Left ventricle myocardium superior (tissue), 1 donor: ENCODE measurements at places on chromosomes 1 and 21. TPM values are rescaled to one million over a fixed set of nuclear protein-coding genes. Genes with fewer than 3 reads are reported as not detected.

Gene KRTAP19-8
- total RNA-seq: not detected

Gene CD1E
- total RNA-seq: 0.50 TPM

Gene C1orf116
- 2.0 TPM for total RNA-seq

Gene SPRR2G
- total RNA-seq: not detected

Gene UCK2
- 5.9 TPM for total RNA-seq

Gene ITLN2
- total RNA-seq: not detected

Gene DNM3
- total RNA-seq: 2.3 TPM

Gene GJA8
- total RNA-seq: not detected

Gene FCGR1A
- 1.1 TPM for total RNA-seq

Gene ADAM30
- total RNA-seq: not detected

Gene MROH9
- total RNA-seq: not detected

Gene CRABP2
- 0.74 TPM for total RNA-seq

Gene TLCD4
- 59.6 TPM for total RNA-seq

GRCh38 chr1:244164511-244164890 lies 113.4 kb downstream of the ZBTB18 start:
- DNase-seq: no peak

DNA sequence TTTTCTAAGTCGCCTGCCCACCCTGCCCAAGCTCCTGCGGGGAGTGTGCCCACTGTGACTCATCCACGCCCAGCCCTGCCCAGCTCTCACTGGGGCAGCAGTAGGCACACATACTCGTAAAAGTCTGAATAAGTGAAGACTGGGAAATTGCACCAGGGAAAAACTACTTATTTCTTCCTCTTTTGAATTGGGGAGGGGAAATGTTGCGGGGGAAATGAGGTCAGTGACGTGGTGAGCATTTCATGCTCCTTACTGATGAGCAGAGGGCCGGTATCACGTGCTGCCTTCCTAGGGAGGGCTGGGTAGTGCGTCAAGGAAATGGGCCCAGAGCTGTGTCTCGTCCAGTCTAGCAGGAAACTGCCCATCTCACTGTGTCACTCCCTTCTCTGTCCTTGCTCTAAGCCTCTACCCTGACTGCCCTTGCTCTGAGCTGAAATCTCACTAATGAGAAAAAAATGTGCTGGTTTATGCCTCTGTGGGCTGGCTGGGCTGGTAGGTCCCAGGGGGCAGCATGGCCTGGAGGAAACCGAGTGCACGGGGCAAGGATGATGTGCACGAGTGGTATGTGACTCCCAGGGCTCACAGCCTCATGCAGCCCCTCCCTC lies 13.5 kb upstream of the TNFRSF1B start:
- DNase-seq: peak; percentile 59

DNA sequence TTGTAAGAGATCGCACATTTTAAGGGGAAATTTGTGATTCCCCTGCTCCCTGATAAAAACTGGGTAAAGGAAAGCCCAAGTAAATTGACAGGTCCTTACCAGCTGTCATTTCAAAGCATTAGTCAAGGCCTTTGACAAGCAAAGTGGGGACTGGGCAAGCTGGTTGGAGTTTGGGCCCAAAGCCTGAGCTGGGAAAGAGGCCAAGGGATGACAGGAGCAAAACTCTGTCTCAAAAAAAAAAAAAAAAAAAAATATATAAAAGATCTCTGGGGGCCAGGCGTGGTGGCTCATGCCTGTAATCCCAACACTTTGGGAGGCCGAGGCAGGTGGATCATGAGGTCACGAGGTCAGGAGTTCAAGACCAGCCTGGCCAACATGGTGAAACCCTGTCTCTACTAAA lies 36.9 kb downstream of the SLC2A1 start:
- DNase-seq: no peak

DNA sequence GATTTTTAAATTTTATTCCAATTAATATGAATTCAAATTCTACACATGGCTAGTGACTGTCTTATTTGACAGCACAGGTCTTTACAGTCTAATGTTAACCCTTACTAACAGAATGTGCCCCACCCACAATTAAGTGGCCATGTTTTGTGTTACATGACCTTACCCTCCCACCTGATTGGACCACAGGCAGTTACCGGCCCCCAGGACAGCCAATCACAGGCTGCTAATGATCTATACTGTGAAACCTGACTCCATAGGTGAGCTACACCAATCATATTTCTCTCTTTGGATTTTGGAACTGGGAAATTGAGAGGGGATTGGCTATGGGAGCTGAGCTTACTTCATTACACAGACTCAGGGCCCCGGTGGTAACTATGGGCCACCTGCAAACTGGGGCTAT lies 27.5 kb downstream of the ZP4 start:
- DNase-seq: no peak

DNA sequence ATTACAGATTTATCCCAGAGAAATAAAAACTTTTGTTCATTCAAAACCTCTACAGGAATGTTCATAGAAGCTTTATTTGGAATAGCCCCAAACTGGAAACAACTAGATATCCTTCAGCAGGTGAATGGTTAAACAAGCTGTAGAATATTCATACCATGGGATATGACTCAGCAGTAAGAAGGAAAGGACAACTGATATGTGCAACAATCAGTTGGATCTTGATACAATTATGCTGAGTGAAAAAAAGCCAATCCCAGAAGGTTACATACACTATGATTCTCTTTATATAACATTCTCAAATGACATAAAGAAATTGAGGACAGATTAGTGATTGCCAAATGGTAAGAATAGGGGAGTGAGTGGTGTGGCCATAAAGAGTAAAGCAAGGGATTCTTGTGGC lies 376.7 kb downstream of the S1PR1 start:
- no peak for DNase-seq

- no peak for DNase-seq
Observed at GRCh38 chr1:158607296-158607695, 2.2 kb downstream of the OR10Z1 start.

GRCh38 chr1:185213091-185213490 lies 56.1 kb downstream of the SWT1 start:
- no peak for DNase-seq

GRCh38 chr1:19505693-19506457 lies 20.5 kb upstream of the CAPZB start:
- peak; percentile 64 for DNase-seq

- no peak for DNase-seq
Observed at GRCh38 chr1:240831191-240831631, 219.3 kb upstream of the GREM2 start.

DNA sequence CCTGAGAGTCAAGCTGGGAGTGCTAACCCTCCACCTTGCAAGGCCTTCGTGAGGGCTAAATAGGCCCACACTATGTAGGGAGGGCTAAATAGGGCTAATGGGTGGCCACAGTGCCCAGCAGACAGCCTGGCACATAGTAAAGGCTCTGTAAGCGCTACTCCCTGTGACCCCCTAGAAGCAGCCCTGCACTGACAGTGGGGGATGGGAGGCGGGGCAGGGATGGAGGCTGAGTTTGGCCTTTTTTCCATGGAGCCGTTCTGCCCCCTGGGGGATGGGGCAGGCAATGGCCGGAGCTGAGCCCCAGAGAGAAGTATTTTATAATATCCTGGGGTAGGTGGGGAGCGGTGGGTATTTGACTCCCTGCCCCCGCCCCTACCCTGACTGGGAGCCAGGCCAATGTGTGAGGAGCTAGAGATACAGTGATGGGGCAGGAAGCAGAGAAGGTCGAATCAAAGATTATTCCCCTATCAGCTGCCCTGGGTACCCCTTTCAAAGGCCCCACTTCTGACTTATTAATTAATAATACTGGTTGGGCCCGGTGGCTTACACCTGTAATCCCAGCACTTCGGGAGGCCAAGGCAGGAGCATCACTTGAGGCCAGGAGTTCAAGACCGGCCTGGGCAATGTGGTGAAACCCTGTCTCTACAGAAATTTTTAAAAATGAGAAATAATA lies 42.3 kb downstream of the LACTBL1 start:
- DNase-seq: peak; percentile 73

DNA sequence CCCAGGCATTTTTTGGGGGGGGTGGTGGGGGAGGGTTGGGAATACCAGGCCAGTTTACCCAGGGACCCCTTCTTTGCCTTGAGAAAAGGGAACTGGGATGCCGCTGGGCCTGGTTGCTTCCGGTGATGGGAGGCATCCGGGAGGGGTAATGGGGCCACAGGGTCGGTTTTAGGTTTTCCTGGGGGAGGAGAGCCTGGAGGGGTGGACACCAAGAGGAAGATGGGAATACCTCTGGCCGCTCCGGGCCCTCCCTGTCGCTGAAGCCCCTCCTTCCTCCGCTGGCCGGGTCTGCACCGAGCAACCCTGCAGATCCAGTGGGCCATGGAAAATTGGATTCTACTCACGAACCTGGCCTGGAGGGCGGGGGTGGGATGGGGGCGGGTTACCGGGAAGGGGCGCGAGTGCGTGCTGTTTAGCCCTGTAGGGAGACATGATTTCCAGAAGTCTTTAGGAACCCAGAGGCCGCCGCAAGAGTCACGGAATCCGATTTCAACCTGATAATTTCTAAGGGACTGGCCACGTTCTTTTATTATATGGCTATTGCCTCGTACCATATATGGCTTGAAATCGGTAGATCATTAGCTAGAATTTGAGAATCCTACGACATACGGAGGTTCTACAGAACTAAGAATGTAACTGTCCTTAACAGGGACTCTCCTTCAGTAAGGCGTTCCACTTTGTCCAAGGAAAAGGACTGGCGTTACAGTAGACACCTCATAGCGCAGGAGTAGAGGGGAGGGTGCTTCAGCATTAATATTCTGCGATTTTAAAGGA lies 749 bp downstream of the AKIRIN1 start:
- DNase-seq: peak; percentile 53

DNA sequence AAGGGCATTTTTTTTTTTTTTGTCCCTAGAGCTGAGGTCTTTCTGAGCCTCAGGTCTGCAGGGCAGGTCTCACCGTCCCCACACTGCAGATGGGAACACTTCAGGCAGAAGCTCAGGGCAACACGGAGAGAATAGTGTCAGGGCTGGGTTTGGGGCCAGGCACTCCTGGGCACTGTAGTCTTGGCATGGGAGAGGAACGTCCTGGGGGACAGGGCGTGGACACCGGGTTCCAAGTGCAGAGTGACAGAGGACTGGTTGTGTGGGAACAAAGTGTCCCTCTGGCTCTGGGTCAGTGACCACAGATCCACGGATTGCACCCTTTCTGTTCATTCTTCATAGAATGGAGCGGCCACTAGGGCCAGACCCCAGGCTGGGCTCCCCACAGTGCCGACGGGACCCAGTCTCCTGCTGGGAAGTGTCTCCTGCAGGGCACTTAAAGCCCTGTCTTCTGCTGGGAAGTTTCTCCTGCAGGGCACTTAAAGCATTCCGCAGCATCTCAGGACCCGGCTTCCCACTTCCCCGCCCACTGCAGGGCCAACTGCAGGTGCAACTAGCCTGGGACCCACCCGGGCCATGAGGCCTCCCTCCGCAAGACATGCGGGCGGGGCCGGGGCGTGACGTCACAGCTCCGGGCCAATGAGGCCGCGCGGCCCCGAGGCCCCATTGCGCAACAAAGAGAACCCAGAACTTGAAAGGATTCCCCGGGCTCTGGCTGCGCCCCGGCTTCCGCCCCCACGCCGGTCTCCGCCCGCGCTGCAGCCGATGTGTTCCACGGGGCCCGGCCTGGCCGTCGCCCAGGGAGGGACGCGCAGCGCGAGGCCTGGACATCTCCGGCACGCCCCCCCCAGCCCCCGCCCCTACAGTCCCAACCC lies 1.2 kb downstream of the GPR153 start:
- DNase-seq: peak; percentile 93

DNA sequence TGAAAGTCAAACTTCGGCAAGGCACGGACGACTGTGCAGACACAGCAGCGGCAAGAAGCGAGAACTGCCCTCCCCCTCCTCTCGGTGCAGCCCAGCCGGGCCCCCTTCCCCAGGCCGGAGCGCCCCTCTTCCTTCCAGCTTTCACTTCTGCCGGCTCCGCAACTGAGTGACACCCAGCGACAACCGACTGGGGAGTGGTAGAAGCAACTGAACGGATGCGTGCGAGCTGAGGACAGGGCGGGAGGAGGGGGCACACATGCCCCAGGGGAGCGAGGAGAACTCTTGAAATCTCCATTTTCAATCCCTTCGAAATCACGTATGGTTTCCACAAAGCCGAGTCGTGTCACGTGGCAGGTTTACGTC lies 146.6 kb downstream of the PGBD5 start:
- DNase-seq: no peak

GRCh38 chr1:9910076-9910422 lies at the start of gene CTNNBIP1:
Gene CTNNBIP1 (minus strand): TSS chr1:9910269. CDS start chr1:9872064, 38,205 bp downstream.
- no peak for DNase-seq

GRCh38 chr1:182092336-182092735 lies 30.8 kb upstream of the ZNF648 start:
- DNase-seq: no peak
